Left colon (tissue), 2 donors: ENCODE measurements at places on chromosomes 2 and 18. TPM values are rescaled to one million over a fixed set of nuclear protein-coding genes. Genes with fewer than 3 reads are reported as not detected.

TUBA3E gene
- total RNA-seq = not detected

- no peak for DNase-seq
These were observed 124.8 kb upstream of the LINC00305 start for GRCh38 chr18:64273724-64274123.

DNA sequence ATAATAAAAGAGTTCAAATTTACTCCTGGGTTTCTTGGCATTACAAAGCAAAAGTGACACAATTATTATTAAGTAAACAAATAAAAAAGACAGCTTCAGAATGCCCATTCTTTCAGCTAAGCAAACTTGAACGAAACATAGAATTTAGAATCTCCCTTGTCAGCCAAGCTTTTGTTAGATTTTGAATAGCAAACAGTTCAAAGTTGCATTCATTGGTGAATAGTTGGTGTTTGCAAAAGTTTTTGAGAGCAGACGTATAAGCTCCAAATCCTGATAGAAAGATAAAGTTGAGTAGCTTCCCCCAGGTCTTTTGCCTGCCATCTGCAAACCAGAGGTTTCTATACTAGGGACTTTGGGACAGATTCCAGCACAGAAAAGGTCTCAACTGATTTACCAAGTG is 434.3 kb upstream of the TNP1 start:
- no peak for DNase-seq

PRSS56 gene
- not detected for total RNA-seq

- no peak for DNase-seq
These were observed 53.4 kb downstream of the FHOD3 start for GRCh38 chr18:36350839-36351469.

FAHD2A gene
- 31.3 TPM for total RNA-seq

DNA sequence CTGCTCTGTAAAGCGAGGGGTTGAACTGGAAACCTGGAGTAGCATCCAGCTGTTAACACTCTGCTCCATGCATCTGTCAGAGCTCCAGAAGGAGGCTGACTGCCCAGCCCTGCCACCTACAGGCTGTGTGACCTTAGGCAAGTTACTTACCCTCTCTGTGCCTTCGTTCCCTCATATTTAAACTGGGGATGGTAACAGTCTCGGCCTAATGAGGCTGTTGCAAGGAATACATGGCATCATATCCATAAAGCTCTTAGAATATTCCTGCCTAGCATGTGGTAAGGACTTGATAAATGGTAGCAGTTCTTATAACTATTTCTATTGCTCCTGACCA is 80.6 kb downstream of the LRRFIP1 start:
- no peak for DNase-seq

GRCh38 chr2:203401-203800 is 60.4 kb downstream of the SH3YL1 start:
- DNase-seq = no peak

IL36A gene
- not detected for total RNA-seq

DNA sequence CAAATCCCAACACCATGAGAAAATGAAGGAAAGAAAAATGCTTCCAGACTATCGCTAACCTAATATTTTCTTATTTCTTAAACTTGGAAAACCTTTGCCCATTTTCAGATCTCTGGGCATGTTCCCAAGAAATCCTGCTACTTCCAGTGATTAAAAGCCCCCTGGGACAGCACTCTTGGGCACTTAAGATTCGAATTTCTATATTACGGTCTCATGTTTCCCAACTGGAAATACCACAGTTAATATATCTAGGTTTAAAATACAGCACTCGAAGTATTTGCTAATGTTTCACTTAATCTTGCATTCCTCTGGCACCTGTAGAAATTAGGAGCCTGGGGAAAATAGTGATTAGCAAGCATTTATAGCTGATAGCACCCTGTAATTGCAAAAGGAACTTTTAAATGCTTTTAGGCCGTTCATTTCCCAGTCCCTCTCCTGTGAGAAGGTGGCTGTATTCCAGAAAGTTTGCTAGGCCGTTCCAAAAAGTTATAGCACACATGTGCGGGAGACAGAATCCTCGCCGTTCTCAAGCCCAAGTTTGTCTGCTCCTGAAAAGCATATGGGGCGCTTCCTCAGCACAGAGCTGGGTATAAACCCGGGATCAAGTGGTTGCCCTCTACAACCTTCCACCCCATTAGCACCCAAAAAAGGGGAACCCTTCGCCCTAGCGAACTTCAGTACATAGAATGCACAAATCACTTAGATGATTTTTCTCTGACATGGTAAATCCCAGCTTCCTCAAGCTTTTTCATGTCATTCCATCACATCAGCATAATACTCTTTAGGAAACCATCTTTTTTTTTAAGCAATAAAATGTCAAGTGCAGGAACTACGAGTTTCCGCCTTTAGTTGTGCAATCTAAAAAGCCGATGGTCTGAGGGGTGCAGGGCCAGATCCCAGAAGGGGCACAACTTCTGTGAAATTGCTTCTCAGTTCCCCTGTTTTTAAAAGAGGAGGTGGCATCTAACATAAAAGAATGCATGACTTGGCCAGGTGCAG is 60.6 kb downstream of the DIPK1C start:
- no peak for DNase-seq

CFAP65 gene
- total RNA-seq = 0.76 TPM

DNA sequence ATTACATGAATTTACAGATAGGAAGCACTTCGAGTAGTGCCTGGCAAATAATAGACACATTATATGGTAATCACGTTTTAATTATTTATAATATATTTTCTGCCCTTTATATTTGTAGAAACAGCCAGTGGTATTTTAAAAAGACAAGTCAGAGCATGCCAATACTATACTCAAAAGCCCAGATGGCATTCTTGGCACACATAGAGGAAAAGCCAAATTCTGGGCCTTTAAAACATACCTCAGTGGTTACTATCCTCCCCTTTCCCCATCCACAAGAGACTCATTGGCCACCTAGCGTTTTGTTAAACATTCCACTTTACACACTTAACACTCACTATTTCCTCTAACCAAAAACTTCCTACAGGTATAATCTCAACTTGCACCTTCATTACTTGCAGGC is 63.3 kb upstream of the ZNF804A start:
- no peak for DNase-seq

GRCh38 chr2:31401580-31401979 is 13.0 kb downstream of the XDH start:
- DNase-seq = no peak

- DNase-seq = no peak
These were observed 168.8 kb upstream of the VRK2 start for GRCh38 chr2:57877811-57878170.
